Gastrocnemius medialis (tissue), 4 donors: ENCODE measurements at places on chromosomes 13 and 19.

GRCh38 chr13:35700671-35701070 lies 224.2 kb upstream of the MAB21L1 start:
- DNase-seq, result no peak

- no peak for DNase-seq
Observed at GRCh38 chr19:5339198-5339949, 1.2 kb downstream of the PTPRS start.

DNA sequence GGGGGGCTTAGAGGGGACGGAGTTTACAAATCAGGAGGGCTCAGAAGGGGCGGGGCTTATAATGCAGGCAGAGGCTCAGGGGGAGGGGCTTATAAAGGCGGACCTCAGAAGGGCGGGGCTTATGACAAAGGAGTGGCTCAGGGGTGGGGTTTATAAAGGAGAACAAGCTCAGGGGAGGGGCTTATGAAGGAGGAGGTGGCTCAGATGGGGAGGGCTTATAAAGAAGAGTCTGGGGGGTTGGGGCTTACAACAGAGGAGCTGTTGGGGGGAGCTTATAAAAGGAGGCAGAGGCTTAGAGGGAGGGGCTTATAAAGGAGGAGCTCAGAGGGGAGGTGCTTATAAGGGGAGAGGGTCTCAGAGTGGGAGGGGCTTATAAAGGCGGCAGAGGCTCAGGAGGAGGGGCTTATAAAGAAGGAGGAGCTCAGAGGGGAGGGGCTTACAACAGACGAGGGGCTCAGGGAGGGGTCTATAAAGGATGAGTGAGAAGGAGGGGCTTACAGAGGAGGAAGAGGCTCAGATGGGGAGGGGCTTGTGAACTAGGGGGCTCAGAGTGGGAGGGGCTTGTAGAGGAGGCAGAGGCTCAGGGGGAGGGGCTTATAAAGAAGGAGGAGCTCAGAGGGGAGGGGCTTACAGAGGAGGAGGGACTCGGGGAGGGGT lies 1.0 kb downstream of the SMIM24 start:
- no peak for DNase-seq

DNA sequence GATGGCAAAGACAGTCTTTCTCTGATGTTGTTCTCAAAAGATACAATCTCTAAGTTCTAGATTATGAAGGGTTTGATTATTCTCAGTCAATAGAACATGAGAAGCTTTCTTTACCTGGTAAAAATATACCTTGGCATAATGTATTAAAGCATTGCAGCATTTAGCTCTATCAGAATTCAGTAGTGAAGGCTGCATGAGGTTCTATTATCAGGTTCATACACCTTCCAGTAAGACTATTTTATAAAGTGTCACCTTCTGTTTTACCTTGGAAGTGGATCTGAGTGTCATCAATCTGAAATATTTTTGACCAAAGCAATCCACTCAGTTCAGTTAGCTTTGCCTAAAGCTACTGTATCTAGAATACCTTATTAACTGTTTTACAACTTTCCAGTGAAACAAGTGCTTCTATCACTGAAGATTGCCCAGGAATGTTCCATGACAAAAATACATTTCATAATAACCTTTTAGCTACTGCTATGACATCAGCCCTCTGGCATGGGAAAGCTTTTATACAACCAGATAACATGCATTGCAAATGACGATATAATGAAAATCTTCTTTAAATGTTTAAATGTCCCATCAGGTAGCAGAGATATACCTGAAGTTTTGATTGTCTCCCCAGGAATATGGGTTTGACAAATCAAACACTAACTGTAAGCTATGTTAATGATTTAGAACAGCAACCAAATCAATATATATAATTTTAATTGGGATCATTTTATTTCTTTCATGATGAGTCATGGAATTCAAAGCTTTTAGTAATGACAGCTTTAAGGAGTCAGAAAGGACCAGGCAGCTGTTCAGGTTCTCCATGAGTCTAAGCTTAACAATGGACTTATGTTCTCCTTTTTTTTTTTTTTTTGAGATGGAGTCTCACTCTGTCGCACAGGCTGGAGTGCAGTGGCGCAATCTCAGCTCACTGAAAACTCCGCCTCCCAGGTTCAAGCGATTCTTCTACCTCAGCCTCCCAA lies 72.2 kb downstream of the UFM1 start:
- no peak for DNase-seq

- no peak for DNase-seq
Observed at GRCh38 chr13:46383383-46383782, 3.7 kb downstream of the RUBCNL start.

DNA sequence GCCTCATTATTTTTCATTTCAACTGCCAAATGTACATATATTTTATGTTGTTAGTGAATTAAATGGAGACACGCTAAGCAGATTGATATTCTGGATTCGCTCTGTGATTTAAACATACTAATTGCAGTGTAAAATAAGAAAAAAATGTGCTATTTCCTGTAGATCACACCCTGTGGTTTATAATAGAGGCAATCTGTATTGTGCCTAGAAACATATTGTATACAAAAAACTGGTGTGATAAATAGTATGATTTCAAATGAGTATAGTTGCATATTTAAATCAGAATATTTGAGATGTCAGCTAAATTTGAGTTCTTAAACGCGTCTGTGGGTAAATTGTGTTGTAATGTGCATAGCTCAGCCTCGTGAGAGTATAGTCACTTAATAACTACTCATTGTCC lies 643.9 kb downstream of the TBC1D4 start:
- DNase-seq, result no peak

GRCh38 chr13:98492335-98493041 lies 84.4 kb downstream of the STK24 start:
- DNase-seq, result no peak

- DNase-seq, result no peak
Observed at GRCh38 chr13:112521073-112521685, 66.8 kb downstream of the TUBGCP3 start.

DNA sequence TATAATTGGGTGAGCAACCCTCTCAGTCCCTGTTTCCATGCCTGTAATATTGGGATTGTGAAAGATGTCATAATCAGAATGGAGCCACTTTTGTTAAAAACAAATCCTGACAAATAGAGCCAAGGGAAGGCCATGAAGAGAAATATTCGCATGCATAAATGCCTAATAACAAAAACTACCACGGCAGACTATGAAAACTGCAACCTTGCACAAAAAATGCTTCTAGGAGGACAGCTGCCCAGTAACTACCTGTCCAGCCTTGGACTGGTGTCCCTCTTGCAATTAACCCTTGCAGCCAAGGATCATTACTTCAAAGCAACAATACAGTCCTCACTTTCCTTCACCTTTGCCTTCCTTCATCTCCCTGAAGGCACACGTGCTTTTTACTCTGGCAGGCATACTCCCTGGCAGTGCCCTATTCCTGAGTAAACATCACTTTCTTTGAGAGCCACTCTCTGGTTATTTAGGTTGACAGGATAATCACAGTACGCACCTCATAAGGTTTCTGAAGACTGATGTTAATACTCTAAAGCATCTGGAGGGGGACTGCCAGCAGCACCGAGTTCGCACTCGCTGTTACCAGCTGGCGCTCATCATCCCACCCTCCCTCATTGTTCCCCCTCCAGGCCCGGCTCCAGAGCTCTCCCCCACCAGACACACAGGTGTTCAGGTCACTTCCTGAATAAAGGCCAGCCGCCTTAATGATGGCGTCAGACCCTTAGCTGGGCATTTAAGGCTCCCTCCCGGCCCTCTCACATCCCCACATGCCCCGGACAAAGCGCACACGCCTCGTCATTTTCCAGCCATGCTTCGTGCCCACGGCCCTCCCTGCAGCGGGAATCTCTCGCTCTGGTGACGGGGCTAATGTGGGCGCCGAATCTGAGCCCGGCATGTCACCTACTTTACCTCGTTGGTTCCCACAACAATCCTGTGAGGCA lies 57.3 kb downstream of the CDADC1 start:
- no peak for DNase-seq

- no peak for DNase-seq
Observed at GRCh38 chr19:46660551-46661019, 397 bp downstream of the DACT3 start.

DNA sequence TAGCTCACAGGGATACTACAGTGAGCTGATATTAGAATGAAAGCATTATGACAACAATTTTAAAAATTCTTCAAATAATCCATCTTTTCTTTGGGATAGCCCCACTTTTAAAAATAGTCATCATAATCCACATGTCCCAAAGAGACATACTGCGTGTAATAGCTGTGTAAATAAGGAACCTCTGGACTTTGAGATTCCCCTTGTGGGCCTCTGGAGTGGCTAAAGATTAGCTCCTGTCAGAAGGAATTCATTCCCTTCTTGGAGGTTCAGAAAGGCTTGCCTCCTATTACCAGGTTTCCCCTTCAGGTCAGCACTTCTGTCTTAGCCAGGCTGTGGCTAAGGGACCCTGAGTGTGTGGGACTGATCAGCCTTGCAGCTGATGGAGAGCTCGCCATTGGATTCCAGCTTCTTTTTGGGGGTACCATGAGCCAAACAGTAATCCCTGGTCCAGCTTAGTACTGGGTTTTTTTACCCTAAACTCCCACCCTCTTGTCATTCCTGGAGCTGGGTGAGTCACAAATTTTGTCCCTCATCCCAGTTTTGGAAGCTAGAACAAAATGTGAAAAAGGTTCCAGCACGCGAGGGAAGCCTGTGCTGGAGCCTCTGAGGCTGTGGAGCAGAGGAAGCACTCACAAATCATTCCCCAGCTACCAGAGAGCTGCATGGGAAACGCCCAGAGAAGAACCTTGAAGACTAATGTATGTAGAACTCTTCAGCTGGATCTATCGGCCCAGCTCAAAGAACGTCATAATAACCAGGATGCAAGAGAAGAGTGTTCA lies 96.7 kb downstream of the RNASEH2B start:
- peak; percentile 28 for DNase-seq

- no peak for DNase-seq
Observed at GRCh38 chr19:18608805-18609716, 2.5 kb upstream of the CRLF1 start.

DNA sequence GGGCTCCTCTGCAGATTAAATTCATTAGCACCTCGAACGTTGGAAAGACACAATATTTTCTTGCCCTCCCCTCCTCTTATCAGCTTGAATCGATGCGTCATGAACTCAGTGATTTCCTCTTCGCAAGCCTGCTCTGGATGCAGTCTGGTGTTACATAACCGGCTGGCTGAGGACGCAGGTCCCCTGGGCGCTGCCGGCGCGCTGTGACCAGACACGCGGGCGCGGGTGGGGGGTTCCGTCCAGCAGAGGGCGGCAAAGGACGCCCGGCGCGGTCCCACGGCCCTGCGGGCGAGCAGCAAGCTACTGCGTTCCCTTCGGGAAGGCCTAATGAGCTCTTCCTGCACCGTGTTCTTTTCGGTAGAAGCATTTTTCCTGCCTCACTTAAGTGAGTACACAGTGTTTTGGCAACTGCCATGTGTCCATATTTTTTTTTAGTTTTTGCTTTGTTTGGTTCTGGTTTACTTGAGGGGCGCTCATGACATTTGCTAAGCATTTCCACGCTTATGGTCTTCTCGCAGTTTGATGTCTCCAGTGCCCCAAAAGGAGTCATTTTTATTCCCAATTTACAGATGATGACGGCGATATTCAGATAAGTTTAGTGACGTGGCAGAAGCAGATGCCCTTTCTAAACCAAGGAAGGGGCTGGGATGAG lies 112.2 kb upstream of the MBNL2 start:
- DNase-seq, result peak; percentile 82

DNA sequence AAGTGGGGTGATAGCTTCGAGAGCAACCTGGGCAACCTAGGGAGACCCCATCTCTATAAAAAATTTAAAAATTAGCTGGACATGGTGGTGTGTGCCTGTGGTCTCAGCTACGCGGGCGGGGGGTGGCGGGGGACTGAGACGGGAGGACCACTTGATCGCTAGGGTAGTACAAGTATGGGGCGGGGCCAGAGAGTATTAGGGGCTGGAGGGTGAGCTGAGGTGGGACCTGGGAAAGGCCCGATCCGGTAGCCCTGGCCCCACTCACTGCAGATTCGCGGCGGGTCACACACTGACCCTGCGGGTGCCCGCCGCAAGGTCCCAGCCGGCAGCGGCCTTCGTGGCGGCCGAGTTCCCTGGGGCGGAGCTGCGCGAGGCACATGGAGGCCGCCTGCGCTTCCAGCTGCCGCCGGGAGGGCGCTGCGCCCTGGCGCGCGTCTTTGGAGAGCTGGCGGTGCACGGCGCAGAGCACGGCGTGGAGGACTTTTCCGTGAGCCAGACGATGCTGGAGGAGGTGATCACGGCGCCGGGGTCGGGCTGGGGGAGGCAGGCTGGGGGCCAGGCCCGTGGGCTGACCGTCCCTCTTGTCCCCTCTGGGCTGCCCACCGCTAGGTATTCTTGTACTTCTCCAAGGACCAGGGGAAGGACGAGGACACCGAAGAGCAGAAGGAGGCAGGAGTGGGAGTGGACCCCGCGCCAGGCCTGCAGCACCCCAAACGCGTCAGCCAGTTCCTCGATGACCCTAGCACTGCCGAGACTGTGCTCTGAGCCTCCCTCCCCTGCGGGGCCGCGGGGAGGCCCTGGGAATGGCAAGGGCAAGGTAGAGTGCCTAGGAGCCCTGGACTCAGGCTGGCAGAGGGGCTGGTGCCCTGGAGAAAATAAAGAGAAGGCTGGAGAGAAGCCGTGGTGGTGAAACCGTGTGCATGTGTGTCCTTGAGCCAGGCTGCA lies 2.0 kb upstream of the ARHGAP45 start:
- DNase-seq, result no peak

GRCh38 chr19:954272-954671 lies 28.4 kb downstream of the ARID3A start:
- no peak for DNase-seq

GRCh38 chr19:2636897-2637683 lies 65.4 kb downstream of the GNG7 start:
- no peak for DNase-seq

DNA sequence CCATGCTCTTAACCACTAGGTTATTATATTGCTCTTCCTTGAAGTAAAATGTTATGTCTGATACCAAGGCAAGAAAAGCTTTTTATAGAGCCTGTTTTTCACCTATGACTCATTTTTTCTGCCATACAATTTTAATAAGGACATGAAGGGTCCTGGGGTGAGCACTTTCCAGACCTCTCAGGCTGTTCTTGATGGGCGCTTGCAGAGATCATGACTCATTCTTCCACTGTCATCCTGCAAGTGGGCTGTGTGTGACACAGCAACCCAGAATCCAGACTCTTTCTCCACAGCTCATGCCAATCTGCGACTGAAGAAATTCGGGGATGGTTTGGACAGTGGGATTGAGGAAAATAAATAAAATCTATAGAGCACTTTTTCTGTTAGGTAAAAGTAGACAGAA lies 506.7 kb upstream of the NBEA start:
- no peak for DNase-seq
